ENCODE measurements at places on chromosomes 6 and 20. TPM values are rescaled to one million over a fixed set of nuclear protein-coding genes. Genes with fewer than 3 reads are reported as not detected.

BLCAP gene
- total RNA-seq, result 36.0 TPM

OXT gene
- 0.39 TPM for total RNA-seq

C6orf15 gene
- total RNA-seq, result not detected

BPIFB1 gene
- not detected for total RNA-seq

SLC26A8 gene
- total RNA-seq, result under 0.01 TPM

PXT1 gene
- total RNA-seq, result not detected

SYTL3 gene
- total RNA-seq, result 0.37 TPM

OR5V1 gene
- total RNA-seq, result not detected

SYNGAP1 gene
- 6.2 TPM for total RNA-seq
